D341Med (cell line): ENCODE measurements at places on chromosomes 1 and 21.

DNA sequence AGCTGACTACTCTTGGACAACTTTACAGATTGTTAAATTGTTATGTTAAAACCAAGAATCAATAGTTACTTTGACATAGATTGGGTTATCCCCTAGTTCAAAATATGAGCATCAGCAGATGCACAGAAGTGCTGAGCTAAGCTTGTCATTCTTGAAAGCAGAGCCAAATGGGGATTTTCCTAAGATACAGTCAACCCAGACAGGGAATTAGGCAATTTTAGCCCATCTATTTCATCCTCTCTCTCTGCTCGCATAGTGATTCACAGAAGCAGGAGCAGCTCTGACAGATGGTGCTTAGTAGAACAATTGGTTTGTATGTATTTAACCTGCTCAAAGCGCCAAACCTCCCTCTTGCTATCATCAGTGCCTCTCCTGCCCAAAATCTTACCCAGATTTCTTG, 27.9 kb upstream of the PRRC2C start:
- peak; percentile 42 for DNase-seq

DNA sequence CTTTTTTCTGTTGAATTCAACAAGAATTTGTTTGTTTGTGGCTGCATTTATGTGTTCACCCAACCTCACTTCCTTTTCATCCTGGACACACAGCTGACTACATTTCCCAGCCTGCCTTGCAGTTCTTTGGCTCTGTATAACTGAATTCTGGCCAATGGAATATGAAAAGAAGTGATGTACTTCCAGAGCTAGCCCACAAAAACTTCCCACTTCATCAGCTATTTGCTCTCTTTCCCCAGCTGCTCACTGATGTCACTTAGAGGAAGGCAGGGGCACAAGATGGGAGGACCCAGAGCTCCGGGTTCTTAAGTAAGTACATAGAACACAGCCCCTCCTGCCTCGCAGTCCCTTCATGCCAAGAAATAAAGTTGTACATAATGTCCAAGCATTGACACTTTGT, 235.0 kb upstream of the FGGY start:
- DNase-seq, result no peak

DNA sequence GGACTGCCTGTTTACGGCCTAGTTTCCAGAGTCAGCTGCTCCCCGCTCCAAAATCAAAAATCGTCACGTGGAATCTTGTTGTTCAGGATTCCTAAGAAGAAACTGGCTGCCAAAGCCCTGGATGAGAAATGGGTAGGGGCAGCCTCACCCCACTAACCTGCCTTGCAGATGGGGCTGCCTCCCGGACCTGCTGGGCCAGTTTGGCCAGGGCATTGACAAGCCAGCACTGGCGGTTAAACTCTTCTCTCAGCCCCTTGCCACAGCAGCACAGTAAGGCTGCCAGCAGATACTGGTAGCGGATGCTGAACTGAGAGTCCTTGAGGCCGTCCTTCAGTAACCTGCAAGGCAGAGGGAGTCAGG, 31.6 kb upstream of the PPP1R15B start:
- no peak for DNase-seq

- peak; percentile 74 for DNase-seq
Measured at GRCh38 chr1:36807262-36807661, 227.1 kb downstream of the GRIK3 start.

- DNase-seq, result no peak
Measured at GRCh38 chr1:207362962-207363860, 41.7 kb downstream of the CD55 start.

DNA sequence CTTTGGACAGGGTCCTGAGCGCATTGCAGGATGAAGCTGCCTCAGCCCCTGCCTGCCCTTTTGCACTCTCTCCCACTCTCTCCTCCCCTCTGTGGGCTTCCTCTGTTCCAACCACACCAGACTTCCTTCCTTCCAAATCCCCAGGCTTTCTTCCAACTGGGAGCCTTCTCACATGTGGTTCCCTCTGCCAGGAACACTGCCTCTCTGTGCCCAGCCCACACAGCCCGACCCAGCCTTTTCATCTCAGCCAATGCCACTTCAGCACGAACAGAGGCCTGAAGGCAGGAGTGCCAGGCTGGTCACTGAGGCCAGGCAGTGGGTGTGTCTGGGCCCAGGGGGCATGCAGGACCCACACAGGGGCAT, 5.9 kb downstream of the SELENON start:
- no peak for DNase-seq

- DNase-seq, result no peak
Measured at GRCh38 chr1:192878249-192878648, 69.4 kb downstream of the RGS2 start.

GRCh38 chr1:21244986-21245687, 45.1 kb downstream of the ECE1 start:
- DNase-seq, result no peak

GRCh38 chr1:101293461-101294051, 56.7 kb downstream of the S1PR1 start:
- DNase-seq, result no peak

- DNase-seq, result peak; percentile 41
Measured at GRCh38 chr21:18725653-18726052, 322.1 kb upstream of the TMPRSS15 start.

DNA sequence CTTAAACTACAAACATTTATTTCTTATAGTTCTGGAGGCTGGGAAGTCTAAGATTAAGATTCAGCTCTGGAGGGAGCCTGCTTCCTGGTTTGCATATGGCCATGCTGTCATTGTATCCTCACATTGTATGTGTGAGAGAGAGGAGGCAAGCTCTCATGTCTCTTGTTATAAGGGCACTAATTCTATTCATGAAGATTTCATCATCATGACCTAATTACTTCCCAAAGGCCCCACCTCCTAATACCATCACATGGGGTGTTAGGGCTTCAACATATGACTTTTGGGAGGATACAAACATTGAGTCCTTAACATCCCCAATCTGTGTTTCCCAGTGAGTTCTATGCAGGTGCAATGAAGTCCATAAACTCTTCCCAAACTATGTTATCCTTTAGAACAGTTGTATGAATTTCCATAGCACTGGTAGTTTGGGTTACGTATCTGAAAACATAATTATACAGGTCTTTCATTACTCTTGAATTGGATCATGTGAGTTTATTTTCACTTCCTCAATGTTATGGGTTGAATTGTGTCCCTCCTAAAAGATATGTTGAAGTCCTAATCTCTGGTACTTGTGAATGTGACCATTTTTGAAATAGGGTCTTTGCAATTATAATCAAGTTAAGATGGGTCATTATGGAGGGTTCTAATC, 124.2 kb downstream of the RUNX1 start:
- no peak for DNase-seq
